ENCODE measurements at places on chromosomes 6 and 20.

DNA sequence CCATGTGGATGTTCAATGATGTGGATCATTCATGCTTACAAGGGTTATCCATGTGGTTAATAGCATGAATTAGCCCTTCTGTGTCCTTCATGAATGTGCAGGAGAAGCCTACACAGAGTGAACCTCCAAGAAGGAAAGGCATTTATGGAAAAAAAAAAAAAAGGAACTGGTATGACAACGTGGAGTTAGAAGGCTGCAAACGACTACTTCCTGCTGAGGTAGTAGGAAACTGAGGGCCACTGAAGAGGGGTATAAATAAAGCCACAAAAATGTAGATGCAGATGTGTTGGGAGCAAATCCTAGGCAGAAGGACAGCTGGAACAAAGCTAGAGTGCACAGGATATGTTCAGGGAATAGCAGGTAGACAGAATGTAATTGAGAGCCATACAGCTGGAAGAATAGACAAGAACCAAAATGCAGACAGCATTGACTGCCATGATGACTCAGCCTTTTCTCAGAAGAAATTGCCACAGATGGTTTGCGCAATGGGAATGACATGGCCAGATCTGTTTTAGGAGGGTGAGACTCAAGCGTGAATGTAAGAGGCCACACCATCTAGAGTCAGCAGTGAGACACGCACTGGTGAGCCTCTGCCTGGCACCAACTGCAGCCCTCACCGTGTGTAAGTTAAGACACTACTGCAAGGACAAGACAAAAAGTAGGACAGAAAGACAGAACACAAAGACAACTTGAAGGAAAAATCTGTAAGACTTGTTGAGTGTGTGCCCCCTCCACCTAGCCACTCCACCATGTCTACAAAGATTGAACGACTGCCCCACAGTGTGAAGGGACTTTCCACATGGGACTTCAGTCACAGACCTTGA is 79.8 kb downstream of the KIF13A start:
- peak; percentile 97 for DNase-seq

GRCh38 chr6:128284128-128284527 is 236.3 kb downstream of the PTPRK start:
- DNase-seq = no peak

DNA sequence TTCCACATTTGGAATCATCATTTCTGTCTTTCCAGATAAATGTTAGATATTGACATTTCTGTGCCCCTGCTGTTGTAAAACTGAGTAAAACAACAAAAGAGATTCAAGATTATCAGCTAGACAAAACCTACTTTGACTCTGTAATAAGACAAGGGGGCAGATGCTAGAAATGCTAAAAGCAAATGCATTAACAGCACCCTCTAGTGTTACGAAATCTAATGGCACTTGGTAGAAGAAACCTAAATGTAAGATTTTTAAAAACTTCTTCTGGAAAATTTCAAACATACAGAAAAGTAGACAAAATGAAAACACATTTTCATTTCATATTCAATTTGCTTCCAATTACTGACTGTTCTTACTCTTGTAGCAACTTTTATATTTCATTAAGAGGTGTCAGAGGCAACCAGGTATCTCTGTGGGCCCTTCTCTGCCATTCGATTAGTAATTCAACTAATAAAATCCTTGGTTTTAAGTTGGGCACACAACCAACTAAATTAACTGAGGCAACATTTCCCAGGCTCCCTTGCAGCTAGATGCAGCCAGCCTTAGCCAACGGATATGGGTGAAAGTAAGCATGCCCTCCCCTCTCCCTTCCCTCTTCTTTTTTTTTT is 45.0 kb downstream of the SLC23A2 start:
- peak; percentile 68 for DNase-seq

DNA sequence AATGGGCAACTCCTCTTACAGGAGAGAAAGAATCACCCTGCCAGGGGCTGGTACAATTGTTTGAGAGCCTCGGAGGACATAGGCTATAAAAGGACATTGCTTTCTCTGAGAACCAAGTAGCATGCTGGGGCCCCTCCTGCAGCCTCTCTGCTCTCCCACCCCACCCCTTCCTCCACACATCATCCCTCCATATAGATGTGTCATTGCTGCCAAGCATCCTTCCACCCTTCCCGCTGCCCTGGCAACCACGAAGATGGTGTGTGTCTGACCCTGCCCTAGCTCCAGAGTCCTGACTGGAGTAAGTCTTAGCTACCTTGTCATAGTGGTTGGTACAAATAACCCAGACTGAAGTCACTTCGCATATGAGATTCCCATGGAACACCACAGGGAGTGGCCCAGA is 129.7 kb downstream of the SNX5 start:
- no peak for DNase-seq

DNA sequence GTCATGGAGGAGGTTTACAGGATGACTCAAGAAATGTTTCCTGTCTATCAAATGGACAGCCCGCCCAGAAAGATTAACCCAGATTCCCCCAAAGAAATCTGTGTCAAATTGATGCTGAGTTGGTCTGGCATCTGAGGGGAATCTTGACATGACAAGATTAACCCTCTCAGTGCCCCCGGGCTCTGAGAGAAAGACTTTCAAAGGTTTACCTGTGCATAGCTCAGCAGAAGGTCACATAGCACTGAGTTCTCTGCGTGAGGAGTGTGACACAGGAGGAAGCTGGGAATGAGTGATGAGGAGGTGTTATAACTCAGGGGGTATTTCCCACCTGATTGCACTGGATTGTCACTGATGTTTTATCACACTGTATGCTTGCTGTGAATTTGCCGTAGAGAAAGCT is 601.2 kb downstream of the DHX35 start:
- no peak for DNase-seq

- DNase-seq = no peak
Measured at GRCh38 chr20:44052166-44052565, 134.8 kb downstream of the JPH2 start.

- peak; percentile 51 for DNase-seq
Measured at GRCh38 chr20:56247954-56248782, at the start of gene MC3R. Gene MC3R, plus strand, starts transcription at chr20:56248732. Its CDS starts 112 bp downstream, at chr20:56248844.

DNA sequence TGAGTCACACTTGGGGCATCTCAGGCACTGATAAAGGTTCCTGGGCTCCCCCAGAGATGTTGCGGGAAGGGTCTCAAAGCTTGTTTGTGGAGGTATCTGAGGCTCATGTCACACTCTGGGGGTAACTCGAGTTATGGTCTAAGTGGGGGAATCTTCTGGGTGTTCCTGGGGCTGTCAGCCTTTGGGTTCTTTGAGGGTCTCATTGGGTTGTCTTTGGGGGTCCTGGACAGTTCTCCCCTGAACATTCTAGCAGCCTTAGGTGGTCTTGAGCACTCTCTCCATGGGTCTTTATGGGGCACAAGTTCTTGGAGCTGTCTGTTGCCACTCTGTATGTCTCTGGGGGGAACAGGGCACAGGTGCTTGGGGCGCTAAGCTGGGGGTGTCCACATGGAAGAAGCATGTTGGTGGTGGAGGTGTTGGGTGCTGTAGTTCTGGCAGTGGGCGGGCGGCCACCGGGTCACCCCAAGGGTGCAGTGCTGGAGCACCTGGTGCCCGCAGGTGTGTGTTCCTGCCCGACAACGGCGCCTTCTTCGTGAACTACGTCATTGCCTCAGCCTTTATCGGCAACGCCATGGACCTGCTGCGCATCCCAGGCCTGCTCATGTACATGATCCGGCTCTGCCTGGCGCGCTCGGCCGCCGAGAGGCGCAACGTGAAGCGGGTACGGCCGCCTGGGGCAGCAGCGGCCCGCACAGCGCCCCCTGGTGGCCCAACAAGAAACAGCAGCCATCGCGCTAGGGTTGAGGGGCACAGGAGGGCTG is 7.1 kb upstream of the CAPN11 start:
- DNase-seq = peak; percentile 75

DNA sequence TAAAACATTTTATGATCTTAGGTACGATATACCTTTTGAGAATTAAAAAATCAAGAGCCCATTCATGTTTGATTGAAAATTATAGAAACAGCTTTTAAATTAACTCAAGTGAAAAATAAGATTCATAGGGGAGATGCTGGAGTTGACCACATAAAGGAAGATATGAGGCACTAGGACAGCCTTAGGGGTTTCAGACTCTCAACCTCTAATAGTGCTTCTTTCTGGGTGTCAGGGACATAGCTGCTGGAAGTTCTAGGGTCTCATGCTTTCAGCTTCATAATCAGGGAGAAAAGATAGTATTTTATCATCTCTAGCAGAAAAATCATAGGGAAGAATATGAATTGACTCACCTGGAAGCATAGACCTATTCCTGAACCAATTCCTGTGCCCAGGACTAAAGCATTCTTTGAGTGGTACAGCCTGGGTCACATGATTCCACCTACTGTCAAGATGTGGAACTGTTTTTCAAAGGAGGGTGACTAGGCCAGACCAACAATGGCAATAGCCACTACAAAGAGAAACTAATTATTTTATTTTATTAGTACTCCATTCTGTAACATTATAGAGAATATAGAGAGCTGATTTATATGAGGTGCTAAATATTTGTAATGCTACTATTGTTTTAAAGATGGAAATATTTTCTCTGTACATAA is 27.8 kb upstream of the CENPW start:
- DNase-seq = peak; percentile 9

- no peak for DNase-seq
Measured at GRCh38 chr20:53195876-53196610, 223.9 kb downstream of the TSHZ2 start.

- no peak for DNase-seq
Measured at GRCh38 chr20:50027611-50028105, 44.9 kb downstream of the SNAI1 start.

GRCh38 chr6:2852921-2853322 is 11.3 kb upstream of the SERPINB1 start:
- DNase-seq = no peak

DNA sequence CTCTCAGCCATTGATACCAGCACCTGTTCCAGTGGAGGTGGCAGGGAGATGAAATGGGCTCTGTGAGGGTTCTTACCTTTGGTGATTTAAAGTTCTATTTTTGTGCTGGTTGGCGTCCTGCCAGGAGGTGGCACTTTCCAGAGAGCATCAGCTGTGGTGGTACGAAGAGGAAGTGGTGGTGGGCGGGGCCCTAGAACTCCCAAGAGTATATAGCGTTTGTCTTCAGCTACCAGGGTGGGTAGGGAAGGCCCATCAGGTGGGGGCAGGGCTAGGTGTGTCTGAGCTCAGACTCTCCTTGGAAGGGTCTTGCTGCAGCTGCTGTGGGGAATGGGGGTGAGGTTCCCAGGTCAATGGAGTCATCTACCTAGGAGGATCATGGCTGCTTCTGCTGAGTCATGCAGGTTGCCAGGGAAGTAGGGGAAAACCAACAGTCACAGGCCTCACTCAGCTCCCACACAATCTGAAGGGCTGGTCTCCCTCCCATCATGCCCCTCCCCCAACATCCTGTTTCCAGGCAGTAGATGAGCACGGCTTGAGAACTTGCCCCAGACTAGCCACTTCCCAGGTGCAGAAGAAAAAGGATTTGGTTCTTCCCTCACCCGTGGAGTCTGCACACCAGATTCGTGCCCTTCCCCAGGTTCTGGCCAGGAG is 46.6 kb downstream of the MOXD1 start:
- peak; percentile 84 for DNase-seq

GRCh38 chr20:20079102-20079784 is 26.9 kb downstream of the CFAP61 start:
- DNase-seq = no peak

DNA sequence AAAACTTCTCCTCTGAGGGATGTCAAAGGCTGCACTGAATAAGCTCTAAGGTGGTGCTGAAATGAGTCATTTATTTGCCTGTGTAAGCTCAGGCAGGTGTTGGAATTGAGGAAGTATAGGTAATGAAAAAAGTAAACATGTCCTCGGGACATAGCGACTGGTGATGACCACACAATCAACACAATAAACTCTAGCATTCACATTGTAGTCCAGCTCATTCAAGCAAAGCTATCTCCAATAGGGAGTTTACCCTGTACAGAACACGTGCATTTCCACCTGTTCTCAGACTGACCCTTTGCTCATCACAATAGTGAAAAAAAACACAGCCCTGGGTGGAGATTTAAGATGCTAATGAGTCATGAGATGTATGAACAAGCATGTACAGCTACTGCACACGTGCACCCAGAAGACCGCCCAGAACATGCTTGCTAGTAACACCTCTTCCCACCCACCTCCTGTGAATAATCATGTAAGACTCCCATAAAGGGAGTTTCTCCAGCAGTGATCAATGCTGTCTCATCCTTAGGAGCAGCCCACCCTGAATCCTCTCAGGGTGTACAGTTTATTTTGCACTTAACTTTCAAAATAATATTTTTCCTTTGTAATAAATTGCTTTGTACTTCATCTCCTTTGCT is 33.0 kb upstream of the POU5F1 start:
- DNase-seq = no peak

- peak; percentile 28 for DNase-seq
Measured at GRCh38 chr20:4267242-4267641, 251.9 kb upstream of the RNF24 start.

- DNase-seq = no peak
Measured at GRCh38 chr6:25547797-25548196, 104.2 kb upstream of the SCGN start.

DNA sequence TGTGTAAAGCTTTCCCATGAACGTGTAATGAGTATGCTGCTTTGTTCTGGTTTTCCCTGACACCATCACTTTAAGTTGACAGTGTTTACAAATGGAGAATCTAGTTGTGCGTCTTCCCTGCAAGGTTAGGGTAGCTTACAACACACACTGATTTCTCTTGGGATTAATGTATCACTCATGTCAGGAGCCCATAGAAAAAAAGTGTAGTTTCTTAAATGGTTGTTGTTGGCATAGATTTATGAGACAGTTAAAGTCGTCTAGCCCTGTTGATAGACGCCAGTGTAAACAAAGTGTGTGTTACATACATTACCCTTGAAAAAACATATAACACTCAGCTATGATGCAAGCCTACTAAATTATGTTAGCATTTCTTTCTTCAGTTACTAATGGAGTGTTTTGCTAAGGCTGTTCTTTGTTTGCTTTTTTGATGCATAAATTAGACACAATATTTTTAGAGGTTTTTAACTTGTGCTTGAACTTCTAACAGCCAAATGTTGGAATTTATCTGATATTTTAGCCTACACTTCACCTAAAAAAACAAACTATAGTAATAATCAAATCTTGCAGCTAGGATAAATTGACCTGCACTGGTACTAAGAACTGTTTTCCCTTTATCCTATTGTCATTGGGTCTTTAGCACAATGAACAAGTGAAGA is 88.6 kb downstream of the RNF217 start:
- DNase-seq = no peak

- DNase-seq = peak; percentile 18
Measured at GRCh38 chr6:16511723-16512489, 249.4 kb downstream of the ATXN1 start.
